Brain microvascular endothelial cell (primary cell): ENCODE measurements at places on chromosomes 2 and 18.

DNA sequence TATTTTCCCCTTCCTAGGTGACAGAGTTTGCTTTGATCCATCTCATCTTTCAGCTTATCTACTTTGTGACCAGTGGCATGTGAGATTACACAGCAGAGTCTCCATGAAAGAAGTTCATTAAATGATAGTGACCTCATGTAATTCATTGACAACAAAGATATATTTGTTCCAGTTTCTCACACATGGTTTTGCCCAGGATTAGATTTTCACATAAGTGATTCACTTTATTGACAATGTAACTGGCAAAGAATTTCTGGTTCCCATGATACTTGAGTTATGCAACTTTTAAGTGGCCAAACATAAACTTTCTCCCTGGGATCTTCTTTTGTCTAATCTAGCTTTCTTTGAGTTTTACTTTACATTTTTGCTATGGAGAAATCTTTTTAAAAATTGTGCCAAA lies 50.0 kb downstream of the MC4R start:
- no peak for DNase-seq

DNA sequence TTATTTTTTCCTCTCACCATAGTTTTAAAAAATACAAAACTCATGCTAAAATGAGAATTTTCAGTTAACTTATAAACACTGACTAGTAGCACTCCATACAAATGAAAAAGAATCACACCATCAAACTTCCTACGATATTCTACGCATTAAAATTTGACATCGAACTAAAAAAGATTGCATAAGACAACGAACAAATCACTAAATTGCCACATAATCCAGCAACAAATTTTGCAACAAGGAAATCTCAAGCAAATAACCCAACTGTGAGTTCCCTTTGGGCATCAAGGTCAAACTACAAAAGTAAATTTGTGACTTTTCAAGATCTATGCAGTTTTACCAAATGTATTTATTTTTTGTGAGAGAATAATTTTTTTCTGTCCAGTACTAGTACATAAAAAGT lies 1.5 kb downstream of the MAP3K2 start:
- DNase-seq: no peak

GRCh38 chr2:179252423-179252822 lies 12.2 kb downstream of the SESTD1 start:
- no peak for DNase-seq

DNA sequence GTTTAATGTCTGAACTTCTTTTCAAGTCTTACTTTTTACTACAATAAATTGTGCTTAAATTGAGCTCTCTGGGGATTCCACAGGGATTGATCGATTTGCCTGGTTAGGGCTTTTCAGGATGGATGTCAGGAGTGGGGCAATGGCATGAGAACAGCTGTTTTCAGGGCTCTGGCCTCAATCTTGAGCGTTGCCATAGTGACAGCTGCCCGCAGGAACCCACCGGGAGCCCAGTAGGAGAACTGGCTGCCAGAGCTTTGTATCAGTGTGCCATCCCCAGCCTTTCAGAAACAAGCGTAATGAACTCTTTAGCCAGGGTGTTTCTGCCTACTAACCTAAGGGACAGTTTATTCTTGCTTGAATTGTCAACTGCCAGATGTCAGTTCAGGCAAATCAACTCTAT lies 93.5 kb downstream of the GALNT3 start:
- DNase-seq: no peak

GRCh38 chr2:204145791-204146190 lies 209.2 kb downstream of the ICOS start:
- no peak for DNase-seq

DNA sequence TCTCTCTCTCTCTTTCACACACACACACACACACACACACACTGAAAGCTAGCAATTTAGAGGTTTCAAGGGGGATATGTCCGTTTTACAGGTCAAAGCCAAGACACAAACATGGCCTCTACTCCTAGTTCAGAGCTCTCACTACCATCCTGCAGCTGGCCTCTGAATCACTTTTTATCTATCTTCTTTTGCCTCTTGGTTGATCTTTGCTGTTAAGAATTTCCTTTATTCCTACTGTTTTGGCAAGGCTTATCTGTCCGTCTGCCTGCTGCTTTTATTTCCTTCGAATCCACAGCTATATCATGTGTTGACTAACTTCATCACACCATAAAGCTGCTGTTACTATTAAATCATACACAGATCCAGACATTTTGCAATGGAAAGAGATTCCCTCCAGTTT lies 543.0 kb downstream of the PLCL1 start:
- DNase-seq: peak; percentile 11

DNA sequence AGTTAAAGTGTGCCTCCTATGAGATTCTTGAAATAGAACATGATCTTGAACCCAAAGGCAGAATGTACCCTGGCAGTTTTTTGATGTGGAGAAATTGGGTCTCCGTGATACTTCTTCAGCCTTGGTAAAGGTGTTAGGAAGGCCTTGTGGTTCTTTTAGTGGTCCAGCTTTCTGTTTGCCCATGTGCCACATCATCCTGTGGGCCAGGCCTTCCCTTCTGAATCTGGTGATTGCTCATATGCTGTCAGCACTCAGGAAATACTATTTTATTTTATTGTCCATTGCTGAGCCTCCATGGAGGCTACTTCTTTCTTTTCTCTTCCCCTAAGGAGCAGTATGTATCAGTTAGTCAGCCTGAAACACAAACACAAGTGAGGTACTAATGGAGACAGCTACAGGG lies 52.9 kb downstream of the CCDC141 start:
- no peak for DNase-seq

DNA sequence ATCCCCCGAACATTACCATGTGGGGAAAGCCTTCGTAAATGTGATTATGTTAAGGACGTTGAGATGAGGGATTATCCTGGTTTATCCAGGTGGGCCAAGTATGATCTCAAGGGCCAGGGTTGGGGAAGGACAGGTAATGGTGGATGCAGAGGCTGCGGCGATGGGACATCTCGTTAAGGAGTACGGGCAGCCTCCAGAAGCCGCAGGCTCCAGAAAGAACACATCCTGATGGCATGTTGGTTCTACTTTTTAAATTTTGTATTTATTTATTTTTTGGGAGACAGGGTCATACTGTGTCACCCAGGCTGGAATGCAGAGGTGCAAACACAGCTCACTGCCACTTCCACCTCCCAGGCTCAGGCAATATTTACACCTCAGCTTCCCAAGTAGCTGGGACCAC lies 86.2 kb upstream of the RAB6C start:
- no peak for DNase-seq

- no peak for DNase-seq
Observed at GRCh38 chr2:21268878-21269224, 145.1 kb downstream of the TDRD15 start.

DNA sequence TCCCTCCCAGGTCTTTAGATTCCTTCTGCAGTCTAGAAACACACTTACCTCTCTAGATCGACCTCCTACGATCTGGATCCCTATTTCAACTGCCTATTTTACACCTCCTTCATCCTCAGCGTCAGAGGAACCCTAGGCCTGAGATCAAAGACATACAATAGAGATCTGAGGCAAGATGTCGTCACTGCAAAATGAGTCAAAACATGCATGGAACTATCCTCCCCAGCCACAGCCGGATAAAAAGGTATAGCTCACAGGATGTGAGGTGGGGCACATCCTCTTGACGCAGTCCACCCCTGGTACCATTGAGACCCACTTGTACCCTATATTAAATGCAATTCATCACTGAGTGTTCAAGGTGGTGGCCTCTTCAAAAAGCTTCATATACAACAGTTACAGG lies 63.7 kb upstream of the DNAJC10 start:
- no peak for DNase-seq

- DNase-seq: no peak
Observed at GRCh38 chr2:178114462-178114861, 2.2 kb downstream of the RBM45 start.

- DNase-seq: no peak
Observed at GRCh38 chr18:48186131-48186766, 222.9 kb downstream of the ZBTB7C start.

- peak; percentile 79 for DNase-seq
Observed at GRCh38 chr2:182915369-182916326, 49.2 kb upstream of the FRZB start.

GRCh38 chr2:182553483-182553882 lies 126.6 kb upstream of the PDE1A start:
- DNase-seq: no peak

GRCh38 chr2:217886720-217887309 lies 116.0 kb downstream of the TNS1 start:
- peak; percentile 31 for DNase-seq

DNA sequence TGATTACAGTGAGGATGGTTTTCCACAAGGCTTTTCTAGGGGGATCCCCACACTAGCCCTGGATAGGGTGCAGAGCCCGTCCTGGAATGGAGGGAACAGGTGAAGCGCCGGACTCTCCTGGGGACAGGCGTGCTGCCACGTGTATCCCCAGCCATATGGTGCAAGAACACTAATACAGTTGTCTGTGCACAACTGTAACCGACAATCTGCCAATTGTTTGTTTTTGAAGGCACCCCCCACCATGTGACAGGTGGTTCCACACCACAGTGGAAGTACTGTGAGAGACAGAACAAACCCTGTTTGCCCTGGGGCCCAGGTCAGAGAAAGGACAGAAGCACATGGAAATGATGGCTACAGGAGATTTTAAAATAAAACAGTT lies 52.9 kb downstream of the MYCN start:
- no peak for DNase-seq

GRCh38 chr2:172921532-172922236 lies 154.0 kb upstream of the MAP3K20 start:
- DNase-seq: peak; percentile 45

DNA sequence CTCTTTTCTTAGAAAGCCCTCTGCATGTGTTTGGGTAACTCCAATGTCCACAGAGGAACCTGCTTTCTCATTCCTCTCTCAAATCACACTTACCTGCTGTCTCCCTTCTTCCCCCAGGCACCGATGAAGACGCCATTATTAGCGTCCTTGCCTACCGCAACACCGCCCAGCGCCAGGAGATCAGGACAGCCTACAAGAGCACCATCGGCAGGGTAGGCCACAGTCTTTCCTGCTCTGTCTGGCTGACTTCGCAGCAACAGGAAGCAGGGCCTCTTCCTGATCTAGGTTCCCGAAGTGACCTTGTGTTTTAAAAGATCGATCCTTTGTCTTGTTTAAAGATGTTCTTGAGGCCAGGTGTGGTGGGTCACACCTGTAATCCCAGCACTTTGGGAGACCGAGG lies 25.0 kb upstream of the GMCL1 start:
- no peak for DNase-seq

DNA sequence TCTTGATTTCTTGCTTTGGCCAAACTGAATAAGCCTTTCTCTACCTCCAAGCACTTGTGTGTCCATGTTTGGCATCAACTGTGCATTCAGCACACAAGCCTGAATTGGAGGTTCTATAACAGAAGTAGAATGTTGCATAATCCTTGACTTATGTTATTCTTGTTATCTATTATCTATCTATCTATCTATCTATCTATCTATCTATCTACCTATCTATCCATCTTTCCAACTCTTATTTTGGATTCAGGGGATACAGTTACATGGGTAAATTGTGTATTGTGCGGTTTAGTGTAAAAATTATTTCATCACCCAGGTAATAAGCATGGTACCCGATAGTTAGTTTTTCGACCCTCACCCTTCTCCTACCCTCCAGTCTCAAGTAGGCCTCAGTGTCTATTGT lies 319.6 kb downstream of the PTH2R start:
- no peak for DNase-seq

GRCh38 chr18:36420826-36421225 lies 123.3 kb downstream of the FHOD3 start:
- no peak for DNase-seq

DNA sequence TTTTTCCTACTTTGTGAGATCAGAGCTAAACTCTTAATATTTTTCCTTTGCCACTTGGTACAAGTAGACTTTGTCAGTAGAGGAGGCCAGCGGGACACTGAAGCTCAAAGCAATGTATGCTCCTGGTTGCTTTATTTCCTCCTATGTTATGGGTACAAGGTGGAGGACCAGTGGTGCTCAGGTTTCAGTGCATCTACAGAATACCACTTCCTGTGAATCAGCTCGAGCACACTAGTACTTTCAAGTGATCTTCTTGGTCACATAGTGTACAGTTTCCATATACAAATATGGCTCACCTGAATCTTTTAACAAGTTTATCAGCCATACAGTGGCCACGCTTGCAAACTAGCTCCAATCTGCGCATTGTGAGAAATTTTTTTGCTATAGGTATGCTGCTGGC lies 1674.8 kb upstream of the TMEFF2 start:
- no peak for DNase-seq

DNA sequence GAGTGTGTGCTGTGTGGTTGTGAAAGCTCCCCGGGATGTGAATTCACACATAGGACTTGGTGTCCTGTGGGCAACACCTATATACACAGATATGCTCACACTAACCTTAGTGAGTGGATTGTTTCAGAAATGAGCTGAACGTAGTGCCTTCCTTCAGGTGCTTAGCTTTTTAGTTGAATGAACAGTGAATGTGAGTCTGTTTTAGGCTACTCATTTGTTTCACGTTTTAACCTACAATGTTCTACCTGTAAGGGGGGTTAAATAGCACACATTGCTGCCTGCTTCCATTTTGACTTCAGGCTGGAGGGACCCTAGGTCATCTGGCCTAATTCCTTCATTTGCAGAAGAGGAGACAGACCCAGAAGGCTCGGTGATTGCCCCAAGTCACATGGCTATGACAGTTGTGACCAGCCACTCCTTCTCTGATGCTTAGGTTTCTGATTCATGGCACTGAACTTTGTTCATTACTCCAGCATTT lies 1.0 kb downstream of the PLEK start:
- no peak for DNase-seq

DNA sequence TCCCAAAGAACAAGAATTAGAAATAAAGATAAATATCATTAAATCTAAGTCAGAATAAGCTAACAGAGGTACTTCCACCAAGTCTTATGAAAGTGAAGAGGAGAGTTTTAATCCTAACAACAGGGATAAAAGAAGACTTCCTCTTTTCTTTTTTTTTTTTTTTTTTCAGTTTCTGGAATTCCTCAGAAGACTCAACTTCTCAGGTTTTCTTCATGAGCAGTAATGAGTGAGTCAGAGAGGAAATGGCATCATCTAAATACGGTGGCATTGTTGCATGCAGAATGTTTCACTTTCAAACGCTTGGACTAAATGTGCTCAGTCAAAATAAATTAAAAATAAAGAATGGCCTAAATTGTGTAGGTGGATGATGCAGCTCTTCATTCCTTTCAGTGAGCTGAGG lies 45.6 kb upstream of the ARHGAP15 start:
- DNase-seq: peak; percentile 59

DNA sequence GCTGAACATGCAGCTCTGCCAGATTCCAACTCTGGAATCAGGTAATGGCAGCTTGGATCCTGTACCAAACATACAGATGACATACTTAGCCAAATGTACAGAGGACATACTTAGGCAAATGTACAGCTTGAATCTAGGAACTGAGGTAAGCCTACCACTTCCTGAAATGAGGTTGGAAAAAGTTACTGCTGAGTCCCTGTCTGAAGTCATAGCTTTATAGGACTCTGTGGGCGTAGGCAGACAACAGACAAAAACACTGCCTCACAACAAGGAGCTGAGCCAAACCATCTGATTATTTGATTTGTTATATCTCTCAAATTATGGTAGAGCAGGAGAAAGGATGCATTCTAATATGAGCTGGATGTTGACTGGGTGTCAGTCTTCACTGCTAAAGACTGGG lies 290.2 kb upstream of the TCF4 start:
- peak; percentile 32 for DNase-seq

- DNase-seq: no peak
Observed at GRCh38 chr2:213279116-213279620, 5.1 kb upstream of the SPAG16 start.
